ENCODE measurements at places on chromosomes 1 and 21.
A peak's percentile ranks its signal among the peaks of the same experiment; 100 is the strongest.

DNA sequence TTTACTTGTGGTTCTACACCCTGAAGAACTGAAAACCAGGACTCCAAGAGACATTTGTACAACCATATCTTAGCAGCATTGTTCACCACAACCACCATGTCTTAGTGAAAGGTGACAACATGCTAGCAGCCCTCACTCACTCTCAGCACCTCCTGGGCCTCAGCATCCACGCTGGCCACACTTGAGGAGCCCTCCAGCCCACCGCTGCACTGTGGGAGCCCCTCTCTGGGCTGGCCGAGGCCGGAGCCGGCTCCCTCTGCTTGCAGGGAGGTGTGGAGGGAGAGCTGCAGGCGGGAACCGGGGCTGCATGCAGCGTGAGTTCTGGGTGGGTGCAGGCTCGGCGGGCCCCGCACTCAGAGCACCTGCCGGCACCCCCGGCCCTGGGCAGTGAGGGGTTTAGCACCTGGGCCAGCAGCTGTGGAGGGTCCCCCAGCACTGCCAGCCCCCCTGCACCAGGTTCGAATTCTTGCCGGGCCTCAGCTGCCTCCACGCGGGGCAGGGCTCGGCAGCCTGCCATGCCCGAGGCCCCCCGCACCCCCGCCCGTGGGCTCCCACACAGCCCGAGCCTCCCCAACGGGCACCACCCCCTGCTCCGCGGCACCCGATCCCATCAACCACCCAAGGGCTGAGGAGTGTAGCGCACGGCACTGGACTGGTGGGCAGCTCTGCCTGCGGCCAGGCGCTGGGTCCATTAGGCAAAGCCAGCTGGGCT, 9.2 kb downstream of the C1orf159 start:
- DNase-seq: no peak

DNA sequence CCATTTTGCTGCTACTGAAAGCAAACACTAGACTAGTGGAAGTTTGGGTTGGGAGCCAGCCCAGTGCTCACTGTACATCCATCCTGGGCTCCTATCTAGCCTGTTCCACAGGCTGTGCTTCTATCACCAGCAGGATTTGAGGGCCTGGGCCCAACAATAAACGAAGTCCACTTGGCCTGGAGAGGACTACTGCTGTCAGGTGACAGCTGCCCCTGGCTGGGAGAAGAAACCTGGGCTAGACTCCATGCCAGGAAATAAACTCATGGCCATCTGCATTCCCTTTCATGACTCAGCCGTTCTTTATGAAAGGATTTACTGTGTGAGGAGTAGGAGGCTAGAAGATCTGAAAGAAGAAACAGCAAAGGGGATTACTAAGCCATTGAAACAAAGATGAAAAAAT, 35.5 kb downstream of the COLGALT2 start:
- DNase-seq: peak; percentile 43

DNA sequence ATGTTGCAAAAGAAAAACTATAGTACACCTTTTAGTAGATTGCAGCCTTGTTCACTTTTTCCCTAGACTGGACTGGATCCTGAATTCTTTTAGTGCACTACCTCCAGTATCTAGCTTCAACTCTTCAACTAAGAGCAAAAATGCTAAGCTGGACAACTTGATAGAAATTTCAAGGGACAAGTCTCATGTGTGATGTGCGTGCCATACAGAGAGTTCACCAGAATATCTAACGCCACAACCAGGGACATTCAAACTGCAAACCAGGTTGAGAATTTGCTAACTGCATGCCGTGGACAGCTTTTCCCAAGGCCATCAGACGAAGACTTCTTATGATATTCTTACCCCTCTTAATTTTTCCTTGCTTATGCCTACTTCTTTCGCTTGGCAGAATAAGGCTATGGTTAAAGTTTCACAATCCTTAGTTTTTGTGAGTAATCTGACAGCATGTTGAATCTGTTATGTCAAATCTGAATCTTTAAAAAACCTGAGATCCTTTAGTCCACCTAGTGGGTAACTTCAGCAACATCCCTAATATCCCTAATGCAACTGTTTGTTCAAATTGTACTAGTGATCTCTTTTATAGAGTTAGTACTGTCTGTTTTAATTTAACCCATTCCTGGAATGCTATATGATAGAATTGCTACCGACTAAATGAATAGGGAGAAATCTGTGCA, 66.4 kb downstream of the DDAH1 start:
- no peak for DNase-seq

DNA sequence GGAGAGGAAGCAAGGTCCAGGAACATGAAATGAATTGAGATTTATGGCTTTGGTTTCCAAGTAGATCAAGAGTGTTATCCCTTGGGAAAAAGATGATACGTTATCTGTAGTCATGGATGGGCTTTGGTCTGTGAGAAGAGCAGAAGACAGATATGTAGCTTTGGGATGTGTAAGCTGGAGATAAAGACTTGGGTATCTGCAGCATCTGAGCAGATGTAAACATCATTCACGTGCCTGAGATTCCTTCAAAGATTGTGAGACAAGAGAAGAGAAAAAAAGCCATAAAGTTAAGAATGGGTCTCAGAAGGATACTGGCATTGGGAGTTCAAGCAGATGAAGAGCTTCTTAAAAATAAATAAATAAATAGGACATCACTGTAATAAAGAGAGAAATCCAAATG, 217.8 kb downstream of the PTPRC start:
- DNase-seq: no peak

- DNase-seq: no peak
These were observed 136.3 kb downstream of the PEX14 start for GRCh38 chr1:10610901-10611600.

DNA sequence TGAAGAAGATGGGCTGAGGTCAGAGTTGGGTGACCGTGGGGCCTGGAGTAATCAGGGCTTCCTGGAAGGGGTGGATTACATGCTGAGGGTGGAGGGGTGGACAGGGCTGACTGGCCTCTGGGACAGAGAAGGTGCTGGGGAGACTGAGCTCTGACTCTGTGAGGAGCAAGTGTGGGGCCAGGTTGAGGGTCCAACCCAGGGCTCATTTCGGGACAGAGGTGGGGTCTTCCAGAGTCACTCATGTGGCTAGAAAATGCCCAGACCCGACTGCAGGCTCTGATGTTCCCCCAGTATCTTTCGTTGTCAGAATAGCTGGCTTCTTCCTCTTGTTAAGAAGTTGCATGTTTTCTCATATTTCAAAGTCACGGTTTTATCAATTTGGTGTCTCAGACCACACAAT, 311.8 kb downstream of the PTPRU start:
- no peak for DNase-seq

GRCh38 chr1:221998781-221999180, 256.9 kb upstream of the DUSP10 start:
- DNase-seq: no peak

DNA sequence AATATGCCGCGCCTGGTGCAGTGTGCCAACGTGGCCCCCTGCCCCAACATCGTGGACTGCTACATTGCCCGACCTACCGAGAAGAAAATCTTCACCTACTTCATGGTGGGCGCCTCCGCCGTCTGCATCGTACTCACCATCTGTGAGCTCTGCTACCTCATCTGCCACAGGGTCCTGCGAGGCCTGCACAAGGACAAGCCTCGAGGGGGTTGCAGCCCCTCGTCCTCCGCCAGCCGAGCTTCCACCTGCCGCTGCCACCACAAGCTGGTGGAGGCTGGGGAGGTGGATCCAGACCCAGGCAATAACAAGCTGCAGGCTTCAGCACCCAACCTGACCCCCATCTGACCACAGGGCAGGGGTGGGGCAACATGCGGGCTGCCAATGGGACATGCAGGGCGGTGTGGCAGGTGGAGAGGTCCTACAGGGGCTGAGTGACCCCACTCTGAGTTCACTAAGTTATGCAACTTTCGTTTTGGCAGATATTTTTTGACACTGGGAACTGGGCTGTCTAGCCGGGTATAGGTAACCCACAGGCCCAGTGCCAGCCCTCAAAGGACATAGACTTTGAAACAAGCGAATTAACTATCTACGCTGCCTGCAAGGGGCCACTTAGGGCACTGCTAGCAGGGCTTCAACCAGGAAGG, 4.3 kb downstream of the GJB3 start:
- no peak for DNase-seq

DNA sequence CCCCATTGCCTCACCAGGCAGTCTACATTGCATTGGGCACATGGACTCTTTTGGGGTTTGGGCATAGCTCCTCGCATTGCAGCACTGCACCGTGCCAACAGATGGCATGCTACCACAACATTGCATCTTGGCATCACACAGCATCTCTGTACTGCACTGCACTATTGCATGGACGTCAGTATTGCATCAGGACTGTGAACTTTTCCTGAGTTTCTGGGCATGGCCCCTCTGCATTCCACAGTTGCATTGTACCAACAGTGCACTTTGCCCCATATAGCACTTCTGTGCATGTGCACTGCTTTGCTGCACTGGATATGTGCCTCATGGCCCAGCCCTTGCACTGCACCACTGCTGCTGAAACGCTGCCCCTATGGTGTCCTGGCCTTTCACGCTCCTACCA, 9.6 kb downstream of the PTPRU start:
- peak; percentile 40 for DNase-seq

- no peak for DNase-seq
These were observed 45.3 kb downstream of the TARBP1 start for GRCh38 chr1:234433563-234434285.

- DNase-seq: no peak
These were observed 17.3 kb downstream of the POFUT2 start for GRCh38 chr21:45270306-45270821.

DNA sequence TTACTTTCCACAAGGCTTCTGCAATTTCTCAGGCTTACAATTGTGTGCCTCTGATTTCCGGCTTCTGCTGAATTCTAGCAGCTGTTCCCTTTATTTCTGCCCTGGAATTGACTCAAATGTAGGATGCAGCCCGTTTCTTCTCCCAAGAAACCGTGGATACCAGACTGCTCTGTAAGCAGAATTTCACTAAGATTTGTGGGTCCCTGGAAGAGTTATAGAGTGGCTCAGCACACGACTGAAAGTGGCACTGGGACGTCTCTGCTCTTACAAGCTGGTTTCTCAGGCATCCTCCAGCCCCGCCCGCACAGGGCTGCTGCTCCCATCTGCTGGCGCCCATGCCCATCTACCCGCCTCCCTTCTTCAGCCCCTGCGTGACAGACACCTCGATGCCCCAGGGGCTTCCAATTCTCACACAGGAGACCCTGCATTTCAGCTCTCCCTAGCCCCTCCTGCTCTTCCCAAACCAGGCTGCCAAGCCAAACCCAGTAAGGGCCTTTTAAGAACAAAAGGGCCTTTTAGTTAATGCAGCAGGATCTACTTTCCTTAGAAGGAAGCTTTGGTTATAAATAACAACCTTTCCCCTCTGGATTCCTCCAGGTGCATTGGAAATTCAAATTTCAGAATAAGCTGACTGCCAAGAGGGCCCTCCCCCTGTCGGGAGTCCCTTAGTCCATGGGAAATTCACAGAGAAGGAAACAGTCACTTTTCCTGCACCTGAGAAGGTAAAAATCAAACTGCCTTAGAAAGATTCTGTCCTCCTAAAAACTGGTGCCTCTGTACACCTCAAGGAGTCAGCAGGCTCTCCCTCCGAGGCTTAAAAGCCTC, 45.4 kb upstream of the TENT5B start:
- no peak for DNase-seq

DNA sequence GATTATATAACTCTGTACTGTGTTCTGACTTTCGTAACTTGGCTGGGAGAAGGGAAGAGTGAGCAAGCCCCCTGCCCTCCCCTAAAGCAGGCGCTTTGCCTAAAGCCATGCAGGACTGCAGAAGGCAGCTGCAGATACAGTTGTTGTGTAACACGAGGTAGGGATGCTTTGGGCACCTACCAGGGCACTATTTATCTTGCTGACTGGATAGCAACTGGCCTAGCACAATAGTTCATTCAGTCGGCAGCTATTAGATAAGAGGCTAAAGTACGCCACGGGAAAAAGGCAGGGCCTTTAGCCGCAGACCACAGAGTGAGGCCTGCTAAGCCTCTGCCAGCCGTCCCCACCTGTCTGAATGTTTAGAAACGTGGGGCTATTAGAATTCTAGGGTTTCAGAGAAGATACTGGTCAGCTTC, 80.9 kb downstream of the TTC3 start:
- DNase-seq: no peak

GRCh38 chr1:224852901-224853568, 76.4 kb upstream of the DNAH14 start:
- DNase-seq: no peak

DNA sequence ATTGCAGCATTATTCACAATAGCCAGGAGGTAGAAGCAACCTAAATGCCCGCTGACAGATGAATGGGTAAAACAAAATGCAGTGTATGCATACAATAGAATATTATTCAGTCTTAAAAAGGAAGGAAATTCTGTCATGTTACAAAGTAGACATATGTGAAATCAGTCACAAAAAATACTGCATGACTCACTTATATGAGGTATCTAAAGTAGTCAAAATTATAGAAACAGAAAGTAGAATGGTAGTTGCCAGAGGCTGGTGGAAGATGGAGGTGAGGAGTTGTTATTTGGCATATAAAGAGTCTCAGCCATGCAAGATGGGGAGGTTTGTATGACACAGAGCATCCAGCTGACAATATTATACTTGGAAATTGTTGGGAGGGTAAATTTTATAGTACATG, 43.0 kb upstream of the EGLN1 start:
- no peak for DNase-seq

GRCh38 chr1:236753516-236753915, 41.6 kb upstream of the MTR start:
- DNase-seq: peak; percentile 16

All from mucosa of gallbladder (tissue), 1 donor.